ENCODE measurements at places on chromosomes 5 and 9.
A peak's percentile ranks its signal among the peaks of the same experiment; 100 is the strongest.

- DNase-seq = no peak
Measured at GRCh38 chr5:23506329-23507236, 826 bp upstream of the PRDM9 start.

- no peak for DNase-seq
Measured at GRCh38 chr5:135488727-135489465, 36.7 kb upstream of the TIFAB start.

- peak; percentile 42 for DNase-seq
Measured at GRCh38 chr9:137255448-137256114, 454 bp downstream of the NELFB start.

DNA sequence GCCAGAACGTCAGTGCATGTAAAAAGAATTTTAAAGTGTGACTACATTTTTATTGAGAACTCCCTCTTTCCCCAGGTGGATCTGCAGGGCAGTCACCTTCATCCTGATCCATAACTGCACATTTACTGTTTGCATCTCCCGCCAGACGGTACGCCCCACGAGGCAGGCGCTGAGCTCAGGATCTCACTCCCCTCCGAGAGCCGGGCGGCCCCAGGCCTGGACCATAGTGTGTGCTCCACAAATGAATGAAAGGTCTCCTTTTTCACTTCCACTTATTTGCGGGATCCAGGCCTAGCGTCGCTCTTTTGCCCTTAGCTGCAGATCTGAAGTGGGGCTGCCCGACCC, 378 bp downstream of the DROSHA start:
- peak; percentile 29 for DNase-seq

DNA sequence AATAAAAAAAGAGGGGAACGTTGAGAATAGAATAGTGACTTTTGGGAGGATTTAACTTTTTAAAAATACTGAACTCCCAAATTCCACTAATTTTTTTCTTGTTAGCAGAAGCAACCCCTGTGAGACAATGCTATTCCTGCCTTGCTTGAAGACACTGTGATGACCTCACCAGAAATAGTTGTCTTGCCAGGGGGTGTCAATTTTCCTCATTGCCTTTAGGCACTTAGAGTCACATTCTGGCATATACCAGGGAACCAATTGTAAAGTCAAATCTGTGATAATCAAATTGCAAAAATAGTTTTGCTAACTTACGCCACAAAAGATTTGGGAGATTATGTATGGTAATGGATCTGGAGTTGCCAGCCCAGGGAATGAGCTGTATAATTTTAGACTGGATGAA, 42.8 kb upstream of the RPS23 start:
- DNase-seq = no peak

- peak; percentile 62 for DNase-seq
Measured at GRCh38 chr5:136424835-136425584, 59.7 kb upstream of the TRPC7 start.

DNA sequence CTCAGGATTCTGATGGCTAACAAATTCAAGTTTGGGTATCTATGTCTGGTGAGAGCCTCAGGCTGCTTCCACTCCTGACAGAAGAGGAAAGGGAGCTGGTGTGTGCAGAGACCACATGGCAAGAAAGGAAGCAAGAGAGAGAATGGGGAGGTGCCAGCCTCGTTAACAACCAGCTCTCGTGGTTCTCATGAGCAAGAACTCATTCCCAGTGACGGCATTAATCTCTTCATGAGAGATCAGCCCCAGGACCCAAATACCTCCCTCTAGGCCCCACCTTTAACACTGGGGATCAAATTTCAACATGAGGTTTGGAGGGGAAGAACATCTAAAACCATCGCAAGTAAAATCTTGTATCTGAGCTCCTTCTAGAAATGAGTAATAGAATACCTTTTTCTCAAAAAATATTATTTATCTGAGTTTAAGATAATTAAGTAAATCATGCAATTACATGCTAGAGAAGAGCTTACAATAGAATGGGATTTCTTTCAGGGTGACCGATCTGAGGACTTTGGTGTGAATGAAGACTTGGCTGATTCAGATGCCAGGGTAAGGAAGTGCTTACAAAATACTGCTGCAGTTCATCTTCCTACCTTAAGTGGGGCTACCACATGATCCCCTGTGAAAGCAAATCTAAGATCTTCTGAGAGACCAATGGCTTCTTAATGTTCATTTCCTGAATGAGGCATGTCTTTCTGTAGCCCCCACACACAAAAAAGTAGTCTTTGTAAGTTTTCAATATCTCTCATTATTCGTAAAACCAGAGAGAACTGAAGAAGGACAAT, 11.5 kb downstream of the ANXA1 start:
- DNase-seq = no peak

GRCh38 chr5:97009212-97009898, 73.5 kb downstream of the LNPEP start:
- no peak for DNase-seq

- no peak for DNase-seq
Measured at GRCh38 chr5:149220750-149221149, 50.9 kb upstream of the AFAP1L1 start.

DNA sequence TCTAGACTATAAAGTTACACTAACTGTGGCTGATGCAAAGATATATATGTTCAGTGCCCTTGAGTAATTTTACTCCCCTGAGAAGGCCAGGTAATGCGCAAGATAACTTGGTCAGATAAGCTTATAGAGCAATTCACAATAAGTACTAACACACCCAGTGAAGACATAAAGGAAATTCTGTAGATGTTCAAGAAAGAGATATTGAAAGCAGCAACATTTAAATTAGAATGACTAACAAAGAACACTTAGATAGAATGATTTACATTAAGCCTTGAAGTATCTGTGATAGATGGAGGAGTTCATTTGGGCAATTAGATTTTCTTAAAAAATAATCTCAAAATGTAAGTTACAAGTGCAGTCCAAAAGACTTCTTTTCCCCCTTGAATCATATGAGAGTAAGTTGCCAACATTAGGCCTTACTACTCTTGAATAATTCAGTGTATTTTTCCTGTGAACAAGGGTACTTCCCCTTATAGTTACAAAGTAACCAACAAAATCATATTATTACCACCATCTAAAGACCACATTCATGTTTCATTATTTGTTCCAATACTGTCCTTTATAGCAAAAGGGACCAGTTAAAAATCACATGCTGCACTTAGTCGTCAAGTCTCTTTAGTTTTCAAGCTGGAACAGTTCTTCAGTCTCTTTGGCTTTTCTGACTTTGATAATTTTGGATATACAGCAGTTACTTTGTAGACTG, 44.4 kb upstream of the ELOVL7 start:
- DNase-seq = no peak

DNA sequence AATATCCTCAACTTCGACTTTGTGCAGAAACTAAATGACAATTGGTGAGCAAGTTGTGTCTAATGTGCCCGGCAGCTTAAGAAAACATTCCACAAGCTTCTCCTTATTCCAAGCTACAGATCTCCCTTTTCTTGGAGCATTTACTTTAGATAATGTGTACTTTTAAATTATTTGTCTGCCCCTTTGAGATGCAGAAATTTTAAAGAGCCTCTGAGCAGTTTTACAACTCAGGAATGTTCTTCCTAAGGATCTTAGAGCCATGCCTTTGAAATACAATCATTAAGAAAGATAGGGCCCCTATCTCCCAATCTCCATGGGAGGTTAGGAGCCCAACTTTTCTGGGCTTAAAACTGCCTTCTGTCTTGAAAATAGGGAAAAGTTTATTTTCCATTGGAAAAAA, 723.7 kb upstream of the COX7C start:
- no peak for DNase-seq

DNA sequence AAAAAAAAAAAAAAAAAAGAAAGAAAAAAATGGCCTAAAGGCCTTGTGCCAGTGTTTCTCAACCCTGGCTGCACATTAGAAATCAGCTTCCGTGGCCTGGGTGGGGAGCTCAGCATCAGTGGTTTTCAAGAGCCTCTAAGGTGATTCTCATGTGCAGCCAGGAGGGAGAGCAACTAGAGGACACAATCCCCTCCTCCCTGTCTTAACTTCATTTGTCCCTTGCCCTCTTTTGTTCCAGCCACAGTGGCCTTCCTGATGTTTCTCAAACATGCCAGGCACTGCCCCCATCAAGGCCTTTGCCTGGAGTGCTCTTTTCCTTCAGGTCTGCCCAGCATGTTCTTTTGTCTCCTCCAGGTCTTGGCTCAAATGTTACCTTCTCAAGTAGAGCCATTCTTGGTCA, 42.4 kb downstream of the HOMER1 start:
- no peak for DNase-seq

GRCh38 chr5:134649163-134649835, 714 bp downstream of the SEC24A start:
- peak; percentile 34 for DNase-seq

GRCh38 chr5:3843706-3844105, 248.1 kb downstream of the IRX1 start:
- no peak for DNase-seq

GRCh38 chr9:131585375-131585774, 40.1 kb downstream of the PRRT1B start:
- peak; percentile 74 for DNase-seq

GRCh38 chr5:13921578-13921977, 22.9 kb downstream of the DNAH5 start:
- DNase-seq = no peak

DNA sequence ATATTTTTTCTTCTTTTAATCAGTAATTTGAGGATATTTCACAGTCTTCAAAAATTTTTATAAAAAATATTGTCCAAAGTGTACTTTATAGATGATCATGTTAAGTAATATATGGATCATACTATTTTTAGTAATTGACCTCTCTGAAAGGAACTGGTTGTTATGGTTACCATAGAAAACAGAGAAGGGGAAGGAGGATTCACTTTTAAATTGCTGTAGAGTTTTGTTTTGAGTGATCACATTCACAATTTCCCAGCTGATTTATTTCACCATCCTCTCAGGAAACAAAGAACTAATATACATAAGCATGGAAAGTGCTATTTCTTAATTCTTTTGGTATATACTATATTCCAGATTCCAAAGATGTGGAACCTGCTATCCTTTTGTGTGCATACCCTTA, 56.5 kb upstream of the NREP start:
- DNase-seq = no peak

DNA sequence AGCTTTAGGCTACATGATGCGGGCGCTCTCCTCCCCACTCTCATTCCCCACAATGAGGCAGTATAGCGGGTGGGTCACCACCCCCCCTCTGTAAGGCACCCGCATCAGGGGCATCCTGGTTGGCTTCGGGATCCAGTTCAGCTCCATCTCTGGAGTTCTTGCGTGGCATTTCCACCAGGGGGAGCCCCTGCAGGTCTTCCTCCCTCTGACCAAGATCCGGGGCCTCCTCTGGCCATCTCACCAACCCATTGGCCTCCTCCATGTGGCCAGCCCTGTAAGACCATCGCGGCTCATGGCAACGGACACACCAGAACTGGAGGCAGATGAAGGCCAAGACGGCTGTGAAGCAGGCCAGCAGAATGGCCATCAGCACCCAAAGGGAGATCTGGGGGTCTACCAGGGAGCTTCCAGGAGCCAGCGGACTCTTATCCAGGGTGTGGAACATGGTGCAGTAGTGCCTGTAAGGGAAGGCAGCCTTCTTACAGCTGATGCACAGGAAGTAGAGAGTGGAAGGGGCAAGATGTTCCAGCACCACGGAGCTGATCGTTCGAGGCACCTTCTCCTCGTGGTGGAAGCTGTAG, 77.0 kb downstream of the CYFIP2 start:
- peak; percentile 51 for DNase-seq

DNA sequence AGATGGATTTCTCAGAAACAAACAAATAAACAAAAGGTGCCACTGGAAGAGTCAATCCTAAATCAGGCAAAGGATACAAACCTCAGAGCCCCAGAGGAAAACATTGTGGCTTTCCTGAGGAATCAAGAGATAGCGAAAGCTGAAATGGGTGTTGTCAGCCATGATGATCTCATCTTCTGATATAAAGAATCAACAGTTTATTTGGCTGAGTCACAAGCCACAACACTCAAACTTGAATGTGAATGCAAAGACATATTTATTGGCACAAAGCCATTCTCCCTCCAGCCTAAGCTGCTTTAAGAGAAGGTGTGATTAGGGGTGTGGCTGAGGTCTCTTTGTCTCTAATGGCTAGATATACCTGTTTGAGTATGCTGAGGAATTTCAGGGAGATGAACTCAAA, 73.3 kb upstream of the NREP start:
- DNase-seq = no peak

- DNase-seq = peak; percentile 68
Measured at GRCh38 chr9:6827439-6828145, 69.8 kb downstream of the KDM4C start.

DNA sequence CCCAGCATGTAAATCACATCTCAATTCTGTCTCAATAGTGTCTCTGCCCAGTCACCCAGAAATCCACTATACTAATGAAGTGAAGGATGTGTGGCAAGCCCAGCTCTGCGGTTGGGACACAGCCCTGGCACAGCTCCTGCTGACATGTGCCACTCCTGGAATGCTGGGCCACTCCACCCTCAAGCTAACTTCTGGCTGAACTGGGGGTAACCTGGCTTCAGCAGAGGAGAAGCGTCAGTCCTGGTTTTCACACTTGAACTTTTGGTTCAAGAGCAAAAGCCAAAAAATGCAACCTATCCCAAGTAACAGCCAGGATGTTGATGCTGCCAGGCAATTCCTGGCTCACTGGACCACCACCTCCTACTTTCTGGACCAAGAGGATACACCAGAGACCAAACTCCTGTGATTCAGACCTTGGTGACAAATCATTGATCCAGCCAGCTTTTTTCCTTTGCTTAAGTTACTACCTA, 86.4 kb downstream of the ARRDC3 start:
- DNase-seq = no peak

GRCh38 chr5:113531481-113532159, 18.1 kb downstream of the YTHDC2 start:
- DNase-seq = no peak

GRCh38 chr5:132444061-132444460, 46.5 kb downstream of the IRF1 start:
- no peak for DNase-seq

DNA sequence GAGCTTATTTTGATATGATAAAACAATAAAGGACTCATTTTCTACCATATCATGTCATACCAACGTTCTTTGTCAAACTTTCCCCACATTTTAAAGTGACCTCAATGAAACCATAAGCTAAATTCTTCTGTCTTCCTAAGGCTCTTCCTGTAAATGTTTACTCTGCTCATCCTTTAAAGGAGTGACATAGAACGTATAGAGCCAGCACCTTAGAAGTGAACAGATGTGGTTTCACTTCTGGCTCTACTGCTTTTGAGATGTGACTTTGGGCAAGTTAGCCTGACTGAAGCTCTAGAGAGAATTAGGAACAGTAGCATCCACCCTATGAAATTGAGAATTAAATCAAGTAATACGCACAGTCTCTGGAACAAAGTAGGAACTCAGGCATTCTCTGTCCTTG, 24.1 kb downstream of the SAR1B start:
- DNase-seq = no peak

DNA sequence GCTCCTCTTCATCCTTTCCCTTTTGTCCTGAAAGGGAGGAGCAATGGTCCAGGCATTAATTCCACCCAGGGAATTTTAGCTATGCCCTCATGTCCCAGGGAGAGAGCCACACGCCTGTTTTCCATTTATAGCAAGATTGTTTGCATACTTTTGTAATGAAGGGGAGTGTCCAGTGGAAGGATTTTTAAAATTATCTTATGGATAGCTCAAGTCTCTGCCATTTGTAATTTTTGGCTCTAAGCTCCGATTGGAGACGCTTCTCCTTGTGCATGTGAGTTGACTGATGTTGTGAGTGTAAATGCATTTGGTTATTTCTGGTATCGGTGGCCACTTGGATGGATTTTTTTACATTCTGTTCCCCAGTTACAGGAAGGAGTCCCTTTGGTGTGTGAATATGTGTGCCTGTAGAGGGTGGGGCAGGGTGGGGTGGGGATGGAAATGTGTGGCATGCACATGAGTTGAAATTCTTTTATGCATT, 7.2 kb upstream of the RPL26L1 start:
- DNase-seq = no peak

Data from activated naive CD4-positive, alpha-beta T cell treated with anti-CD3 and anti-CD28 coated beads for 36 hours (primary cell).